Smooth muscle cell of the umbilical artery (primary cell): ENCODE measurements at places on chromosomes 12 and 14. TPM values are rescaled to one million over a fixed set of nuclear protein-coding genes. Genes with fewer than 3 reads are reported as not detected.

VDR gene
- 8.5 and 12.2 TPM in 2 replicates for total RNA-seq

KSR2 gene
- total RNA-seq, result under 0.01 TPM in 2 replicates

C14orf39 gene
- 0.05 TPM in 1 of 2 replicates, not detected in the other for total RNA-seq

SMIM41 gene
- total RNA-seq, result 0.23 TPM in 1 of 2 replicates, not detected in the other

KRT72 gene
- total RNA-seq, result not detected in 2 replicates

GPRC5D gene
- not detected in 2 replicates for total RNA-seq

KRT75 gene
- total RNA-seq, result not detected in 2 replicates

DPPA3 gene
- not detected in 2 replicates for total RNA-seq

GLIPR1L2 gene
- 0.30 and 0.42 TPM in 2 replicates for total RNA-seq

TAS2R9 gene
- total RNA-seq, result 0.30 and 0.37 TPM in 2 replicates

IL31 gene
- total RNA-seq, result not detected in 2 replicates

RND1 gene
- 0.09 and 0.59 TPM in 2 replicates for total RNA-seq

TDRD9 gene
- 0.30 and 0.60 TPM in 2 replicates for total RNA-seq

RNF212B gene
- total RNA-seq, result not detected in 2 replicates

WDHD1 gene
- 9.5 and 17.7 TPM in 2 replicates for total RNA-seq

ETFBKMT gene
- 2.0 and 3.0 TPM in 2 replicates for total RNA-seq

ATXN3 gene
- 30.6 and 54.3 TPM in 2 replicates for total RNA-seq
